CD8-positive, alpha-beta T cell (primary cell): ENCODE measurements at places on chromosomes 2 and 18.

DNA sequence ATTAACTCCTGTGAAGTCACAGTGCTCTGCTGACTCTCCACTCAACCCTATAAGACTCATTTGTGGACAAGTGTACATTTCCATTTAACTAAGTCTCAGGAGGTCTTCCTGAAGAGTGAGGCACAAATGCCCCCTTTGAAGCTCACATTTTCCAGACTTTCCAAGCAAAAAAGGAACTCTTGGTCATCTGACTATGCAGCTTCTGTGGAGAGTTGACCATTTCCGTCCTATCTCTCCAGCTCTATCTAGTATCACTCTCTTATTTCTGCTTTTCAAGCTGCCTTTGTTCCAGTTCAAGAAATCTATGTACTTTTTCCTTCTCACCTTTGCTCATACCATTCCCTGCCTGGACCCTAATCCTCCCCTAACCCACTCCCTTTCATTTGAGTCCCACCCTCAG is 77.0 kb downstream of the ANTXR1 start:
- no peak for DNase-seq

GRCh38 chr18:9392726-9393125 is 58.2 kb downstream of the TWSG1 start:
- no peak for DNase-seq

GRCh38 chr2:226362980-226363379 is 436.6 kb downstream of the IRS1 start:
- no peak for DNase-seq

DNA sequence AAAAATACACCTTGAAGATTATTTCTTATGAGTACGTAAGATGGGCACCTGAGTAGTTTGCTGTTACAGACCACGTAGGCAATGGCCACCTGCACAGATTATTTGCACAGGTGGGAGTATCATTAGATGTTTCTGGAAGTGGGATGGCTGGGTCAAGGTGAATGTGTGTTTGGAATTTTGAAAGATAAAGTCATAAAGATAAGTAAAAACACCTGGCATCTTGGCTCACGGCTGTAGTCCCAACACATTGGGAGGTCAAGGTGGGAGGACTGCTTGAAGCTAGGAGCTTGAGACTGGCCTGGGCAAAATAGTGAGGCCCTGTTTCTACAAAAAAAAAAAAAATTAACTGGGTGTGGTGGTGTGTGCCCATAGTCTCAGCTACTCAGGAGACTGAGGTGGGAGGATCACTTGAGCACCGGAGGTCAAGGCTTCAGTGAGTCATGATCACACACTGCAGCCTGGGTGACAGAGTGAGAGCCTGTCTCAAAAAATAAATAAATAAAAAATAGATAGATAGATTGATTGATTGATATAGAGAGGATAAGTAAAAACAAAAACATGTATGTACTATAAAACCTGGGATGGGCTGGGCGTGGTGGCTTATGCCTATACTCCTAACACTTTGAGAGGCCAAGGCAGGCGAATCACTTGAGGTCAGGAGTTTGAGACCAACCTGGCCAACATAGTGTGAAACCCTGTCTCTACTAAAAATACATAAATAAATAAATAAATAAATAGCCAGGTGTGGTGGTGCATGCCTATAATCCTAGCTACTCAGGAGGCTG is 30.4 kb downstream of the ODC1 start:
- no peak for DNase-seq

DNA sequence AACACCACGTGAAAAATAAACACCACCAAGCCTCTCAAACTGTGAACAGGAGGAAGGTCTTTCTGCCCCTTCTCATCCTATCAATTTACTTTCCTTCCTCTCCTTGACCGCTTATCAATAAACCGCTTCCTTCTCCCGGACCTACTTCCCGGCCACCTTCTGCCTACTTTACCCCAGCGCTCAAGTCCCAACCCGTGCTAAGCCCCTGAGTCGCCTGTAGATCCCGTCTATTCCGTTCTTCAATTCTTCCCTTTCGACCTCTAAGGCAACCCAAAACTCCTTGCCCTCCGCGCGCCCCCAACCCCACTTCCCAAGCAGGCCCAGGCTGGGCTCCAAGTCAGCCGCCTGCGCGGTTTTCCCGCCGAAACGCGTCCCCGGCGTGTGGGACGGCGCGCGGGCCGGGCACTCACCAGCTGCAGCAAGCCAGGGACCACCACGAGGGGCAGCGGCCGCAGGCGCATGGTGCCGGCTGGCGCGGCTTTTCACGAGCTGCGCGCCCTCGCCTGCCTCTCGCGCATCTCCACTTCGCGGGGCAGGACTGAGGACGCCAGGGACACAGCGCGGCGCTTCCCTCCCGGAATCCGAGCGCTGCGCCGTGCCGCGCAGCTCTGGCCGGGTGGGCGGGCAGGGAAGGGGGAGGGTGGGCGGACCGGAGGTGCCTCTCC is at the start of gene NXPH2:
NXPH2 (minus strand) TSS at position 610 of the 665 bp plus-strand sequence; CDS start at position 461, 149 bp downstream.
- no peak for DNase-seq

GRCh38 chr18:62982600-62983251 is 267.4 kb downstream of the PHLPP1 start:
- DNase-seq = peak; percentile 32

DNA sequence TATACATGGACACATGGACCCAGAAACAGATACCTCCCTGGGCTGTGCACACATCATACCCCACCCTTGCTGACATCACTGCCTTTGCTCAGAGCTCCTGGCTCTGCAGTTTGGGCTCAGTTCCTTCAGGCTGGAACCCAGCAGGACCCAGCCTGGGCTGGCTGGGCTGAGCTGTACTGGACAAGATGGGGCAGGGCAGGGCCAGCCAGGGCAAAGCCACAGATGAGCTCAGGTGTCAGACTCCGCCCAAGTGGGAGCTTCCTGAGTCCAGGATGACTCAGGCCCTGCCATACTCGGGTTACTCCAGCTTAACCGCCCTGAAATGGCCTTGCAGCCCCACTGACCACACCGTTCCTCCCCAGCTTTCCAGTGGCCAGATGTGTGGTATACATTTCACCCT is 284.9 kb downstream of the OSR1 start:
- DNase-seq = no peak
